CD8-positive, alpha-beta T cell (primary cell): ENCODE measurements at places on chromosomes 12 and 14. TPM values are rescaled to one million over a fixed set of nuclear protein-coding genes. Genes with fewer than 3 reads are reported as not detected.

The CLEC4A gene
- 0.81 TPM for total RNA-seq

The OASL gene
- 36.5 TPM for total RNA-seq

DNA sequence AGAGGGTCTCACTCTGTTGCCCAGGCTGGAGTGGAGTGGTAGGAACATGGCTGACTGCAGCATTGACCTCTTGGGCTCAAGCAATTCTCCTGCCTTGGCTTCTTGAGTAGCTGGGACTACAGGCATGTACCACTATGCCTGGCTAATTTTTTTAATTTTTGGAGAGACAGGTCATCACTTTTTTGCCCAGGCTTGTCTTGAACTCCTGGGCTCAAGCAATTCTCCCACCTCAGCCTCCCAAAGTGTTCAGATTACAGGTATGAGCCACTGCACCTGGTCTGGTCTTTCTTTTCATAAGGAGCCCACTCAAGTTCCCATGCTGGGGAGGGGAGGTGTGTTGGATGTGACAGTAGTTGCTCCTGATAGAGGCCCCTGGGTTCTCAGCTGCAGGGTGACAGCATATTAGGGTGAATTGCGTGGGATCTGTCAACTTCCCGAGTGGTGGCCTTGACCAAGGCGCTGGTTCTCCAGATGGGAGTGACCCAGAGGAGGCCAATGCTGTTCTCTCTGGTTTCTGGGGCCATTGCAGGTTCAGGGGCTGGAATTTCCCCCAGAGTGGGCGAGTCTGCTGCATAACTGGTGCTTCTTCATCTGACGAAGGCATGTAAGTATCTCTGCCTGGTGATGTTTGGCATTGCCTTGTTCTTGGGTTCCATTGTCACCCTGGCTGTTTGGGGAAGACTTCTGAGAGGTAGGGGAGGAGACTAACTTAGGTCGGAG is 52.4 kb upstream of the ESRRB start:
- no peak for DNase-seq

The GPR162 gene
- not detected for total RNA-seq

GRCh38 chr14:68225321-68225720 is 405.7 kb downstream of the RAD51B start:
- DNase-seq: no peak

GRCh38 chr12:12985817-12986408 is 14.2 kb downstream of the HEBP1 start:
- DNase-seq: no peak

- DNase-seq: peak; percentile 40
Measured at GRCh38 chr12:32025906-32026305, 66.7 kb downstream of the RESF1 start.

DNA sequence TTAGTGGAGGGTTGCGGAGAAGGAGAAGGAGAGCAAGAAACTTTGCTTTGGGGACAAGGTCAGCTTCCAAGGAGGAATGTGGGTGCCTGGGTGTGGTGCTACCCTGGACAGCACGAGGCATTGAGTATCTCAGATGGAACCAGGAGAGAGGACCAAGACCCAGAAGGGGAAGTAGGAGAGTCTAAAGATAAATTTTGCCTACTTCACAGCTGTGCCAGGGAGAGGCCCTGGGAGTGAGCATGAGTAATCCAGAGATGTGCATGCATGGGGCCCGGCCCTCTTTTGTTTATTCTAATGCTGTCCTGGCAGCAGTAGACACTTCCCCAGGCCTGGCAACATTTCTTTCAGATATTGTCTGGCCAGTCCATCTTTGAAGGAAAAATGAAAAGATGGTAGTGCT is 49.5 kb upstream of the GNPNAT1 start:
- DNase-seq: no peak

The PTPN6 gene
- 63.9 TPM for total RNA-seq

- no peak for DNase-seq
Measured at GRCh38 chr12:40208707-40209446, 15.9 kb upstream of the LRRK2 start.
